ENCODE measurements at places on chromosomes 16 and 17. TPM values are rescaled to one million over a fixed set of nuclear protein-coding genes. Genes with fewer than 3 reads are reported as not detected.
A peak's percentile ranks its signal among the peaks of the same experiment; 100 is the strongest.

DNA sequence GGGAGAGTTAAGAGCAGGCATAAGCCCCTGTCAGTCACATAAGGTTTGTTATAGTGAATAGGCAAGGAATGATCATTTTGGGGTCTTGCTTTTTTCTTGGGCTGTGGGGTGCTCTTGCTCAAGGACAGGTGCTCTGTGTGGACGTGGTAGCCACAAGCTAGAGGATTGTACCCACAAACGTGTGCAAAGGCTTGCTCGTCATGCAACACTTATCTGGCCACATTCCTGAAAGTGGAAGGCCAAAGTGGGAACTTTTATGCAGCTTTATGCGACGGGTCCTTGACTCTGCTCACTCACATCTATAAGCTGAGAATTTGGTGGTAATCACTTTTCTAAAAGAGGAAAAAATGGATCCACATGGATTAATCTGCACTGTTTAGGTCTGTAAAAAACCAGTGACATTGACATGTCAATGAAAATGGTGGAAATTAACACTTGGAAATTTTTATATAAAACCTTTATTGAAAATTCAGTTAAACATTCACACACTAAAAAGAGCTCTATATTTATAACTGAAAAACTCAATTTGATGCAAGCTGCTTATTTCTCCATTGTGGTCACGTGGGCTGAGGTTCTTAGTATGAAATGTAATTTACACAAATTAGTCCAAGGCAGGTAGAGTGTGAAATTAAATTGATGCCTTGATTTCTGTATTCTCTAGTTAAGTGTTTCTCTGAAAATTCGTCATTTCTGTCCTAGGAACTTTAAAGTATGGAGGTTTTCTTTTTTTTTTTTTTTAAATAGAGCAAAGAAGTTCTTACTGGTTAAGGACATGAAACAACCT is 162.3 kb downstream of the MSI2 start:
- DNase-seq = no peak

DNA sequence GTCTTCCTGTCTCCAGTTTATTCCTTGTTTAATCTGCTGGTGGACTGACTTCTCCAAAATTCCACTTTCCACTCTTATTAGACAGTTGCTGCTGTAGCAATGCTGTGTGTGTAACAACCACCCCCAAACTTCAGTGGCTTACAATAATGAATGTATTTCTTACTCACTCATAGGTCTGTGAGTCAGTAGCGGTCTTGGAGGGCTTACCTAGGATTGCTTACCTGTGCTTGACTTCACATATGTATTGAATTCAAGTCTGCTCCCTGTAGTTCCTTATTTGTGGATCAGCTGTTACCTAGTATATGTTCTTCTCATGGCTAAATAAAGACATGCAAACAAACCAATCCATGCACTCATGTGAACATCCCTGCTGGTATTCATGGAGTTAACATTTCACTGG is 224.6 kb downstream of the MAP2K6 start:
- DNase-seq = no peak

DNA sequence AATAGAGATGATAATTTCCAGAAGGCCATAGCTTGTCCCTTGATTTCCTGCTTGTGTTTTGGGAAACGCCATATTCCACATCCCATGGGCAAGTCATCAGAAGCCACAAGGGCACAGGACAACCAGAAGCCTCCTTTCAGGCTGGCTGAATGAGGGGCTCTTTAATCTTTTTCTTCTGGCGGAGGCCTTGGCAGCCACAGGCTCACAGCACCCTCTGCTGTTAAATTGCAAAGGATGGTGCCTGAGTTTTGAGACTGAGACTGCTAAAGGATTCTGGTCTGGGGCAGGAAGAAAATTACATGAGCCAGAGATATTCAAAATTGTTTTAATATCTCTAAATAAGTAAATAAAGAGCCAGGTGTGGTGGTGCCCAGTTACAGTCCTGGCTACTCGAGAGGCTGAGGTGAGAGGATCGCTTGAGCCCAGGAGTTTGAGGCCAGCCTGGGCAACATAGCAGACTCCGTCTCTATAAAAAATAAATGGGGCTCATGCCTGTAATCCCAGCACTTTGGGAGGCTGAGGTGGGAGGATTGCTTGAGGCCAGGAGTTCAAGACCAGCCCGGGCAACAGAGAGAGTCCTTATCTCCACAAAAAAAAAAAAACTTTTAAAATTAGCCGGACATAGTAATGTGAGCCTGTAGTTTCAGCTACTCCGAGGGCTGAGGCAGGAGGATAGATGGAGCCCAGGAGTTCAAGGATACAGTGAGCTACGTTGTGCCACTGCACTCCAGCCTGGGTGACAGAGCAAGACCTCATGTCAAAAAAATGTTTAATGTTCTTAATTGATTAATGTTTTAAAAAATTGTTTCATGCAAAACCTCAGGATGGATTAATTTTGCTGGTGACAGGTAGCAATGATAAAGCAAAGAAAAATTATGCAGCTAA is 26.3 kb downstream of the AARSD1 start:
- DNase-seq = peak; percentile 61

DNA sequence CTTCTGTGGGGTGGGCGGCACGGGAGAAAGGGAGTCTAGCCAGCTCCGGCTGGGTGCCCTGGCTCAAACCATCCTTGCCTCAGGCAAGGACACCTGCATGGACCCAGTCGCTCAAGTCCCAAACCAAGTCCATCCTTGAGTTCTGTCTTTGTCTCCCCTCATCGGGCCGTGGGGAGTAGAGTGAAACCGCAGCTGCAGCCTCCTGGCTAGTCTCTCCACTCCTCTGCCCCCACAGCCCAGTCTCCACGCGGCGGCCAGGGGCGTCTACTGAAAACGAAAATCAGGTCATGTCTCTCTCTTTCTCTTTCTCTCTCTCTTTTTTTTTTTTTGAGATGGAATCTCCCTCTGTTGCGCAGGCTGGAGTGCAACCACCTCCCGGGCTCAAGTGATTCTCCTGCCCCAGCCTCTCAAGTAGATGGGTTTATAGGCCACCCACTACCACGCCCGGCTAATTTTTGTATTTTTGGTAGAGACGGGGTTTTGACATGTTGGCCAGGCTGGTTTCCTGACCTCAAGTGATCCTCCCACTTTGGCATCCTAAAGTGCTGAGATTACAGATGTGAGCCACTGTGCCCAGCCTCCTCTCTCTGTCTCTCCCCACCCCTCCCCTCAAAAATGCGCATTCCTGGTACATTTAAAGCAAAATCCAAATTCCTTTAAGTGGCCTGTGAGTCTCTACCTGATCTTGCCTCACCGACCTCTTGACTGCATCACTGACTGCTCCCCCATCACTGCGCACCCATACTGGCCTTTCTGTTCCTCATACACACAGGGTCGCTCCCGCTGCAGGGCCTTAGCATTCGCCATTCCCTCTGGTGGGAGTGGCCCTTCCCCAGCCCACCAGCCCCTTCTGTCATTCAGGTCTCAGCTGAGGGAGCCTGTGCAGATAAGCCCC is 17.7 kb upstream of the RMI2 start:
- DNase-seq = peak; percentile 41

GRCh38 chr17:38719943-38720641 is 10.0 kb upstream of the CISD3 start:
- no peak for DNase-seq

- DNase-seq = no peak
Measured at GRCh38 chr17:65557349-65558310, 3.8 kb downstream of the AXIN2 start.

DNA sequence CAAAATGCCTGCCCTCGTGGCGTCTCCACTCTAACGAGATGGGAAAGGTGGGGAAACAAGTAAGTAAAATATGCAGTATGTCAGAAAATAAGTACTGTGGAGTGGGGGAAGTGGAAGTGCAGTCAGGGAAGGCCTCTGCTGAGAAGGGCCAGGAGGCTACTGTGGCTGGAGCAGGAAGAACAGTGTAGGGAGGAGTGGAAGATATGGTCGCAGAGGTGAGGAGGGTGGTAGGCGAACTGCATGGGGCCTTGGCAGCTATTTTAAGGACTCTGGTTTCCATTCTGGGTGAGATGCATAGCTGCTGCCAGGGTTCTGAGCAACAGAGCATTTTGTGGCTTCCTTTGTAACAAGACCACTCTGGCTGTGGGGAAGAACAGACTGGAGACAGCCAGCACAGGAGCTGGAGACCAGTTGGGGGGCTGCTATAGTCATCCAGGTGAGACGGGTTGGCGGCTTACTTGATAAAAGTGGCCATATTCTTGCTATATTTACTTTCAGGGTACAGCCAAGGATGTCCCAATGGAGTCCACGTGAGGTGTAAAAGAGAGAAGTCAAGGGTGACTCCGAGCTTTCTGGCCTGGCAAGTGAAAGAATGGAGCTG is 42.6 kb downstream of the CYTH1 start:
- no peak for DNase-seq

DNA sequence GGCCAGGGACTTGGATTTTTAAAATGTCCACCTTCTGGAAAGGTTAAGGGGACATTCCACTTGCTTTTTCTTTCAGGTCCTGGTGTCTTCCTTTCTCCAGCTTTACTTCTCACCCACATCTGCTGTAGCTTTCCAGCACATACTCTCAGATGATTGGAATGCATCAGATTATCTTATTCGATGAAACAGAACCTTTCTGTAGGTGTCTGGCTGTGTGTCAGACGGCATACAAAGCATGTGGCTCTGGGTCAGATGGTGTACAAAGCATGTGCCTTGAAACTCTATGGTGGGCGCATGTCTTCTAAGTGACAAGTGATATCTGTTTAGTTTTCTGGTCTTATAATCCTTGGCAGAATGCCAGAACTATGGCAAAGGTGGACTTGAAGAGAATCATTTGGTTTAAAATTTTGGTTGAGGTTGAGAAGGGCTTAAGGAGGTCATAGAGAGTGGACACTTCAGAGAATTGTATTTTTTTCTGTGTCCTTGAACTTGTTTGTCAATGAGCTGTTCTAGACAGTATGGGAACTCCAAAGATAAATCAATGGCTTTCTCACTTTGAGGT is 125.3 kb downstream of the FTO start:
- no peak for DNase-seq

GRCh38 chr16:88390735-88391134 is 8.0 kb downstream of the ZNF469 start:
- no peak for DNase-seq

DNA sequence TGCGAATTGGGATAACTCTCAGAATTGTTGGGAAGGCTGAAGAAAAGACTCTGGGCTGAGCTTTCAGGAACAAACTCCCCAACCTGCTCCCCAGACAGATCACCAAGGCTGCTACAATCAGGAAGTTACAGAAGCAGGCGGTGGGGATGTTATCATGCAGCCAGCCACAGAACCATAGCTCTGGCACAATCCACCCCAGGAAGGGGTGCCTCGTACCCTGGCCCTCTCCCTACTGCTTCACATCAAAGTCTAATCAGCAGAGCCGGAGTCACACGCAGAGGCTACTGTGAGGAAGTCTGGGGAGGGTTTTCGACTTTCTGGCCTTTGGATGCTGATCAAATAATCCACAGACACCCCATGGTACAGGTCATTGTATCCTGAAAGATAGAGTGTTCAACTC is 86.8 kb downstream of the NTN1 start:
- no peak for DNase-seq

GRCh38 chr17:41535764-41536481 is 7.8 kb upstream of the KRT19 start:
- no peak for DNase-seq

GRCh38 chr17:47220531-47220999 is 11.4 kb downstream of the MYL4 start:
- DNase-seq = no peak

DNA sequence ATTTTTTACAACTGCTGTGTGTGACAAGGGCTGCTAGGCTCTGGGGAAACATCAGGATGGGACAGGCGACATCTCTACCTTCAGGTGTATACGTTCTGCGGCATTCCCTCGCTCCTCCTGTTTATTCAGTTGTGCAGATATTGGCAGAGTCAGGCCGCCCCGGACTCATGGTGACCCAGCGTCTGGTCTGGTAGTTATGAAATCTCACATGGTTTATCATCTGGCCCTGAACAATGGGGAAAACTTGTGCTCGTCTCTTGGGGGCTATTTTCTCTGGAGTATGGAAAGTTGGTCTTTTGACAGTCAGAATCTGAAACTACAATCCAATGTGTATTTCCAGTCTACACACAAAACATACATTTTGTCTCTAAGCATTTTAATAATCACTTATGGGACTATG is 3.3 kb downstream of the MARCHF10 start:
- peak; percentile 77 for DNase-seq

GRCh38 chr16:8175411-8175810 is 414.9 kb downstream of the TMEM114 start:
- DNase-seq = no peak

- DNase-seq = no peak
Measured at GRCh38 chr17:81322271-81323082, 27.4 kb upstream of the SLC38A10 start.

DNA sequence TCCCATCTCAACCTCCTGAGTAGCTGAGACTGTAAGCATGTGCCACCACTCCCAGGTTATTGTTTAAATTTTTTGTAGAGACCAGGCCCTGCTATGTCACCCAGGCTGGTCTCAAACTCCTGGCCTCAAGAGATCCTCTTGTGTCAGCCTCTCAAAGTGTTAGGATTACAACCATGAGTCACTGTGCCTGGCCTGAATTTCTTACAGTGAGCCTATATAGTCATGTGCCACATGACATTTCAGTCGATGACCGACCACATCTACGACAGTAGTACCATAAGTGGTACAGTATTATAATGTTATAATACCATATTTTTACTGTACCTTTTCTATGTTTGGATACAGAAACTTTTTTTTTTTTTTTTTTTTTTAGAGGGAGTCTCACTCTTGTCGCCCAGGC is 195.3 kb downstream of the STX8 start:
- DNase-seq = no peak

GRCh38 chr16:81524382-81524781 is 79.8 kb downstream of the CMIP start:
- DNase-seq = no peak

DNA sequence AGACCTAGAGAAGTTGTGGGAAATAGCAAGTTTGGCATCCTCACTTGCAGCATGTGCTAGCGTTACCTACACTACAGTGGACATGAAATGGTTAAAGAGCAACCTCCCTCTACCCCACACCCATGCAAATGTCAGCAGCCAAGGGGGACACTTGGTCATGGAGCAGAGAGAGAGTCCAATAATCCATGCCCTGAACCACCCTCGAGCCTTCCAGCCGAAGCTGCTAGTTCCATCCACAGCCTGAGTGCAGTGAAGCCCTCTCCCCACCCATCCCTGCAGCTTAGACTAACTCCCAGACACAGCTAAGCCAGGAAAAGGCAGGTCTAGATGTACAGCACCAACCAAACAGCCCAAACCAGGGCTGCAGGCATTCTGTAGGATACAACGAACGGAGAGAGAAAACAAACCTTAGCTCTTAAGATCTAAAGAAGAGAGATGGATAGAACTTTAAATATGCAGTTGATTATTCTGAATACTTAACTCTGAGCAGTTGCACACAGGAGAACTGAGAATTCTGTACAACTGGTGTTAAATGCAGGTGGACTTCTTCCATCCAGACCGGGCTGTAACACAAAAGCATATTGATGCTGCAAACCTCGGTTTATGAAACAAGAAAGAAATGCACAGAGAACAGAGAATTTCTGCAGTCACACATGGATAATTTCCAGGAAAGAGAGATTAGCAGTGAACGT is 93.8 kb downstream of the SALL1 start:
- no peak for DNase-seq

Gene CMTM3
- 22.0 TPM for total RNA-seq

Gene DBNDD1
- 0.86 TPM for total RNA-seq

Gene KIF18B
- total RNA-seq = 5.2 TPM

Gene TCAP
- total RNA-seq = not detected

Gene TEN1
- 16.8 TPM for total RNA-seq

Gene C17orf107
- total RNA-seq = 3.9 TPM

Gene XYLT1
- total RNA-seq = 2.6 TPM

Gene DOC2B
- total RNA-seq = not detected

Gene SLC22A31
- total RNA-seq = not detected

Gene NECAB2
- total RNA-seq = not detected

Gene SLC6A4
- not detected for total RNA-seq

Gene TP53TG3
- total RNA-seq = not detected

Measured in fibroblast of villous mesenchyme (primary cell).